RKO (cell line): ENCODE measurements at places on chromosomes 4 and X.

- DNase-seq = no peak
These were observed 4.6 kb upstream of the DGKK start for GRCh38 chrX:50475208-50475607.

- DNase-seq = no peak
These were observed 34.2 kb downstream of the ATXN3L start for GRCh38 chrX:13285693-13286092.

DNA sequence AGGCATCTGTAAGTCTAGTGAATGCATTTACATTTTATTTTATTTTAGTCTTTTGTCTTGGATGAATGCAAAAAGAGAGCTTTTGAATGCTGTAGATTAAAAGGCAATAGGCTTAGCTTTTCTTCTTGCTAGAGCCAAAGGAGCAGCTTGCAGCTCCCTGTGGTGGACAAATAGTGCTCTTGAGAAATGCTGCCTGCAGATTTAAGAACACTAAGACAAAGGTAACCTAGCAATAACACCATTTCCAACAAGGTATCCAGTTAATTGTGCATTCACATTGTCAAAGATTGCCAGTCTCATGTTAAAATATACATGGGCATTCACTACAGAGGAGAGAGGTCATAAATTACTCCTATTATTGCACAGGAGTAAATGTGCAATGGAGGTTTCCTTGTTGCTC is 859.2 kb upstream of the PRKX start:
- DNase-seq = no peak

GRCh38 chrX:916230-916599 is 285.6 kb downstream of the SHOX start:
- DNase-seq = peak; percentile 41

DNA sequence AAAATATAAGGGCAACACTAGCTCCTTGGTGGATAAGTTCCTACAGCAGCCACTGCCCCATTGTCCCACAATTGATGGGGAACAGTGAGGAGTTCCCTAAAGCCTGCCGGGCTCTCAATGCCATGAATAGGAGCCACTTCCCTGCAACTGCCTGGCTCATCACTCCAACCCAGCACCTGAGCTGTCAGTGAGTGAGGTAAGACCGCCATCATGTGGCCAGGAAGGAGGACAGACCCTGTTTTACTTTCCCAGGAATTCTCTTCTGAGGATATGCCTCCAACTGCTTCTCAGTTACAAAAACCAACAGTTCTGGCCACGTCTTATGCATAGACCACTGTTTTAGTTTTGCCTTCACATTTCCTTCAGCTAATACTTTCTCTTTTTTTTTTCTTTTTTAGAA is 45.5 kb downstream of the SRPX start:
- peak; percentile 68 for DNase-seq

DNA sequence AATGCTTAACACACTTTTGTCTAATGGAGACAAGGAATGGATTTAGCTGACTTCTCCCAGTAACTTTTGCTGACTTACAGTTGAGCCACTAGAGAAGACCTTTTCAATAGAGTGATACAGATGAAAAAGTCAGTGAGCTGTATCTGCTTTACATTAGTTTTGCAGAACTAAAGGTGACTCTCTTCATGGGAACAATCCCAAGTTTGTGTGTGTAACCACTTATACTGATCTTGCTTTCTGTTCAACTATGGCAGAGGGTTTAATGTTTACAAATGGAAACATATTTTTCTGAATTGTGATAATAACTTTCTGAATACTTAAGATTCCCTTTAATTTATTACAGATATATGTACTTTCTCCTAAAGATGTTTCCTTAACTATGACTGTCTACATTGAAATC is 182.6 kb upstream of the PUDP start:
- no peak for DNase-seq

DNA sequence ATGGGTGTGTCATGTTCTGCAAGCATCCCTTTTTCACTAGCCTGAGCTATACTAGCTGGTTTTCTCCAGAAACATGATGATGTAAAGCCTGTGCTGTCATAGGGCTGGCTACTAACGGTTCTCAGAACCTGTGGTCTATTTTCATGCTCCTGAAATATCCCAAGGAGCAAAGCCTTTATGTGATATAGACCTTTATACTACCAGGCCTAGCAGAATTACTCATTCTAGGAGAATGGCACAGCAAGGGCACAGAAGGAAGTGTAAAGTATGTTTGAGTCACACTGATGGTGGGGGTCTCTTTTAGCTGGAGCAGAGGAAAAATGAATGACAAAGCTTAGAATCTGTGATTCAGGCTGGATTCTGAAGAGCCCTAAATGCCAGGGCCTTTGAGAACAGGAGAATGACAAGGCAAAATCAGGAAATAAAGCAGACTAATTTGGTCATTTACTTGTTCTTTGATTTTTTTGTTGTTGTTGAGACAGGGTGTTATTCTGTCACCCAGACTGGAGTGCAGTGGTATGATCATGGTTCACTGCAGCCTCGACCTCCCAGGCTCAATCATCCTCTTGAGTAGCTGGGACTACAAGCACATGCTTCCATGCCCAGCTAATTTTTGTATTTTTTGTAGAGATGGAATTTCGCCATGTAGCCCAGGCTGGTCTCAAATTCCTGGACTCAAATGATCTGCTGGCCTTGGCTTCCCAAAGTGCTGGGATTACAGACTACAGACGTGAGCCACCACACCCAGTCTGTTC is 11.8 kb downstream of the TCEAL1 start:
- DNase-seq = no peak

- DNase-seq = no peak
These were observed 10.7 kb upstream of the SMIM10L2A start for GRCh38 chrX:135410861-135411627.

- DNase-seq = no peak
These were observed 185.7 kb upstream of the ATP6AP2 start for GRCh38 chrX:40395102-40395501.

GRCh38 chr4:2354760-2355159 is 63.7 kb downstream of the ZFYVE28 start:
- no peak for DNase-seq

DNA sequence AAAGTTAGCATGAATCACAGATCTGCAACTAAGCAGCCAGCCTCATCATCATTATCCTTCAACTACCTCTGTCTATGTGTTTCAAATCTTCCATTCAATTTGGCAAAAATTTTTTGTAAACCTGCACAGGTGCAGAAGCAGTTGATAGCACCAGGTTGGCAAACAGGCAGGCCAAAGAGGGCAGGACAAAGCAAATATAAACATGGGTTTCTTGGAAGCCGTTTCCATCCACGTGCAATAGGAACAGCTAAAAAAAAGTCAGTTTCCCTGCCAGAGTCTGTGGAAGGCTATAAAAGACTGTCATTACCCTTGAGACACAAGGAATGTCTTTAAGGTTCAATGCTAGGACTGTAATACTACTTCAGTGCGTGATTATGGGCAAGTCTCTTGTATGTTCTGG is 253.2 kb downstream of the PDHA2 start:
- no peak for DNase-seq

GRCh38 chr4:3393171-3393570 is 48.6 kb upstream of the HGFAC start:
- no peak for DNase-seq

- no peak for DNase-seq
These were observed 920 bp downstream of the FTSJ1 start for GRCh38 chrX:48476919-48477318.

DNA sequence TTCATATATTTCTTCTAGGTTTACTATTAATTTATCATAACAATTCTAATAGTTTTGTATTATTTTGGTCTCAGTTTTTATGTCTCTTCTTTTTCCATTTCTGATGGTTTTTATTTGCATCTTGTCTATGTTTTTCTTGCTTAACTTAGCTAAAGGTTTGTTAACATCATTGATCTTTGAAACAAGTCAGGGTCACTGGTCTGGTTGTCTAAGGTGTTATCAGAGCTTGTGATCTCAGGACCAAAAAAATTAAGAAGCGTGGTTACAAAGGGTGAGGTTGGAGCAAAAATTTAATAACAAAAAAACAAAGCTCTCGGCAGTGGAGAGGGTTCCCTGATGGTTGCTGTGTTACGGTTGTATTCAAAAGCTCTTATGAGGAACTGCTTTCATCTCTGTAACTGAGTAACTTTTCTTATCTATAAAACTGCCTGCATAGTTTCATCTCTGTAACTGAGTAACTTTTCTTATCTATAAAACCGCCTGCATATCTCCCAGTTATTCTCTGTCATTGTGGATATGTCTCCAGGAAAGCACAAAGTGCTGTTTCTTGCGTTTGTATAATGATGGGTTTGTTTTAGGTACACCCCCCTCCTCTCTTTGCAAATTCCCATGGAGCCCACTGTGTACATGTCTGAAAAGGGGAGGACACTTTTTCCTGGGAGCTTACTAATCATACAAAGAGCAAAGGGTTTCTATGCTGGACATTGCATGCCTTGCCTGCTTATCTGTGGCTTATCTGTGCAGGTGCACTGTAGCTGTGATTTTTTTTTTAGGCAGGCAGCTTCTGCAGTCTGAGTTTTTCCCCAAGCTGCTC is 62.4 kb upstream of the UGT2B15 start:
- DNase-seq = no peak

DNA sequence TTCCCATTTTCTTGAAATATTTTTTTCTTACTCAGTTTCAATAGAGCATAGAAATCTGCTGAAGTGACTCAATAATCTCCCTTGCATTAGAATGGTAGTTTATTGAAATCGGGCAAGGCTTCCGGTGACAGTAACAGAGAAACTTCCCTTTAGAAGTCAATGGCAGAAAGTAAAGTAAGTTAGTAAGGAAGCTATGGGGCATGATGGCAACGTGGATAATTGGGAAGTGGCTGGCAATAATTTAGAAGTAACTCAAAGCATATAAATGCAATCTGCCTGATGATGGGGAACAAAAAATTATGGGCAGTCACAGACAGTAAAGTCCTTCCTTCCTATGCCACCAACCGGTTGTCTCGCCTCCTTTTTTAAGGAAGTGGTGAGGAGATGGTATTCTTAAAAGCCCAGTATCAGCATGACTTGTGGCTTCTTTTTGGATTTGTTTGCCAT is 7.6 kb downstream of the CYBB start:
- no peak for DNase-seq

- DNase-seq = no peak
These were observed 149.1 kb upstream of the ARHGEF9 start for GRCh38 chrX:63934160-63934559.

DNA sequence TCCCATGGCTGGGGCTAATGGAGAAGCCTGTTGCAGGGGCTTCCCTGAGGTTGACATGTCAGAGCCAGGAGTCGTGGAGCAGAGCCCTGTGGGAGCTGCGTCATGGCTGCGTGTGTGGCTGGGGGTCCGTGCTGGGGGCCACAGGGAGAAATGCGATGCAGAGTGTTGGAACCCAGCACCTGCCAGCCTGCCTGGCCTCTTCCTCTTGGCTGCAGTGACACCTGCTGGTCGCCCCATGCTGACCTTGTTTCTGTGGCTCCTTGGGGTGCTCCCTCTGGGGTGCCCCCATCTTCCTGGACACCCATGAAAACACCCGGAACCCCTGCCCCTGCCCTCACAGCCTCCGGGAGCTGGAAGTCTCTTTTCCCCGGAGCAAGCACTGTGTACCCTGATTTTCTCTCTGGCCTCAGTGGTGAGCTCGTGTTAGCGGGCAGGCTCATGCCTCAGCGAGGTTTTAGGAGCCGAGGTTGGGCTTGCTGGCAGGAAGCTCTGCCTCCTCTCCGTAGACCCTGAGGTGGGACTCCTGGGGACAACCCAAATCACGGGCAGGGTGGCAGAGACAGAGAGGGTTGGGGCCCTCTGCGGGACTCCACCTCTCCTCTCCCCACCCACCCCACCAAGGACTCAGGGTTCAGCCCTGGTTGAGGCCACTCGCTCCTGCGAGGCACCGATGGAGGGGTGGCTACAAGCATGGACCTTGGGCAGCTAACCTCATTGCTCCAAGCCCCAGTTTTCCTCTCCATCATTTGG is 103.7 kb downstream of the SORCS2 start:
- no peak for DNase-seq

DNA sequence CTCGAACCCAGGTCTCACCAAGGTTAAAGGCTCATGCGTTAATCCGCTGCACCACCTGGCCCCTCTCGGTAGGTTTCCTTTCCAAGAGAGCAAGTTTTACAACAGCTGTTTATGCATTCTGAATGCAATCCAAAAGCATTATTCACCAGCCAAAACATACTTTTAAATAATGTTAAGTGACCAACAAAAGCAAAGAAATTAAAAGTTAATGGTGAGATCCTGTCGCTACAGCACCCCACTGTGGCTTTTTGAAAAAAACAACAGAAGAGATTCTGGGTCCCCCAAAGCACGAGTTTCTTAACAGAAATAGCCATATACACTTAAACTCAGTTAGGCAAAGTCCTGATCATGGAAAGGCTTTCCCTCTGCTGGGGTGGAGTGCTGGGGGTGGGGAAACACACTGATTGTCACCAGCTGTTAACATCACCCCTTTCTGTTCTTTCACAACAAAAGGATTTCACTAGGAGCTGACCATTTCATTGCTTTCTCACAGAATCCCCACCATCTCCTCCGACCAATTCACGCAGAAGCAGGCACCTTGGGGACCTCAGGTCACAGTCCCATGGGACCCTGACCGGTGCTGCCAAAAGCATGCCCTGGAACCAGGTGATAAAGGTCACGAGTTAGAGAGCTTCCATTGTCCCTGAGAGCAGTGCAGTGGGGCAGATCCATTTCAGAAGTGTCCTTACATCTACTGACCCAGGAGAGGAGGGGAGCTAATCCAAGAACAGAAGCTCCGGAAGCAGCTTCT is 51.2 kb downstream of the ZNF827 start:
- DNase-seq = no peak

DNA sequence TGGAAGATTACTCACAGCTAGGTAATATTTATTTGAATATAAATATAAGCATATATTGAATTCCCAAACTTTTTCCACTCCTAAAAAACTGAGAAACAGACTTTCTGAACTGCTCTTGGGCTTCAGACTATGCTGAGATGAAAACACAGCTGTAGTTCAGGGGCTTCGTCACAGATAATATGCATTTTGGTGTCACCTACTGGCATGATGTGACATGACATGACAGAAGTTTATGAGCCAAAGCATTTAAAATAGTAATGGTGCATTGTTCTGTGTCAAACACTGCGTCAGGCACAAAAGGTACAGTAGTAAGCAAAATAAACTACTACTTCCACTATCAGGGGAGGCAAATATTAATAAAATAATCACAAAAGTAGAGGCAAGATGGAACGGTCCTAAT is 171.3 kb downstream of the BTC start:
- DNase-seq = peak; percentile 73

GRCh38 chr4:175369087-175369486 is 443.0 kb downstream of the GPM6A start:
- no peak for DNase-seq

GRCh38 chr4:13313856-13314255 is 170.3 kb downstream of the RAB28 start:
- no peak for DNase-seq

- DNase-seq = no peak
These were observed 16.7 kb downstream of the OPHN1 start for GRCh38 chrX:68416592-68416991.
